ENCODE measurements at places on chromosomes 6 and 20.

DNA sequence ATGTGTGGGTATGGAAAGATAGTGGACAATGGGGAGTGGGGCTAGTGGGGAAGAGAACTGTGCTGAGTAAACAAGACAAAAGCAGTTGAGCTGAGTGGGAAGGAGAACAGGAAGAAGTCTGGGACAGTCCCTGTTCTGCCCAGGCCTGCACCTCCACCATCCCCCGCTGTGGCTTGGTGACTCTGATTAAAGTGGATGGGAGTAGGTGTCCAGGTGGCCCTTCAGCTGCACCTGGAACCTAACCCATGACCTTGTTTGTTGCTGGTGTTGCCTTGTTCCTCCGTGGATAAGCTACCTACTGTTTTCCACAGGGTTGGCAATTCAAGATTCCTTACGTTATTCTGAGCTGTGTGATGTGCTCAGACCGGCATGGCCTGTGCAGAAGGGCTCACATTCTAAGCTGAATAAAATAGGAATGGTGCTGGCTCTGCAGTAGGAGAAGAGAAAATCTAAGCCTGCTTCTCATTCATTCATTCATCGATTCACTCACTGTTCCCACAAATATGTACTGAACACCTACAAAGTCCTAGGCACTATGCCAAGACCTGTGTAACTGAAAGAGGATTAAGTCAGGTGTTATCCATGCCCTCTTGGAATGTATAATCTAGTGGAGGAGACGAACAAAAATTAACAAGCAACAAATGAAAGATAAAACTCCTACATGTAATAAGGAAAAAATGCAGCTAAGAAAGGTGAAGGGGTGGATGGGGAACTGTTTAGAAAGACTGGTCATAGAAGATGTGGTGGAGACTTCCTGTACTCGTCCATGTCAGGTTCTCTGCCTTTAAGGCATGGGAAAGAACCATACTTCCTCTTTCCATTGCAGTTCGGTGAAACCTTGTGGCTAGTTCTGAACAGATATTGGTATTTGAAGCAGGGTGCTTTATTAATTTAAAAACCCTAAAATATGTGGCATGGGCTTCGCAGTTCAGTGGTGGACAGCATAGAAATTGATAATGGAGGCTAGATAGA is 10.1 kb upstream of the CALHM6 start:
- DNase-seq = no peak

DNA sequence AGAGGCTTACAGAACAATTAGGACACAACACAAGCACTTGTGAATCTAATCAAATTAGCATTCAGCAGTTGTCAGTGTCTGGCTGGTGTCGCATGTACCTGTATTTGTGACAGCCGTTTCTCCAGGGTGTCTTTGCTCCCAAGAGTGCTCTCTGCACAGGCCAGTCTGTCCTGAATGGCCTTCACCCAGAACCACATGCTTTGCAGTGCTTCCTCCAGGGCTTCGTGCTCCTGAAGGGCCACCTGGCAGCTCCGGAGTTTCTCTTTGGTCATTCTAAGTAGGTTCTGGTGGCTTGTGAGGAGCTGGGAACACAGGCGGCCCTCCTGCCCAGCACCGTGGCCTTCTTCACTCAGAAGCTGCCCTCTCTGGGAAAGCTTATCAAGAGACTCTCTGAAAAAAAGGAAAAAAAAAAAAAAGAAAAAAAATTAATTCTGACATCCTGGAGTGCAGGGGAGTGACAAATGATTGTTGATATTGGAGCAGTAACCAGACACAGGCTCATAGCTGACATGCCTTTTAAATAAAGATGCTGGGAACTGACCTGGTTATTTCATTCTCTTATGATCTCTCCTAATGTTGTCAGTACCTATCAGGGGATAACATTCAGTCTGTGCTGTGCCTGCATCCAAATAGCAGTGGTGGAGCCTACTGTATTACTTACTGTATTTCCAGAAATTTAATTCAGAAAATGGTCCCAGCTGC is 245.8 kb downstream of the SYNE1 start:
- no peak for DNase-seq

DNA sequence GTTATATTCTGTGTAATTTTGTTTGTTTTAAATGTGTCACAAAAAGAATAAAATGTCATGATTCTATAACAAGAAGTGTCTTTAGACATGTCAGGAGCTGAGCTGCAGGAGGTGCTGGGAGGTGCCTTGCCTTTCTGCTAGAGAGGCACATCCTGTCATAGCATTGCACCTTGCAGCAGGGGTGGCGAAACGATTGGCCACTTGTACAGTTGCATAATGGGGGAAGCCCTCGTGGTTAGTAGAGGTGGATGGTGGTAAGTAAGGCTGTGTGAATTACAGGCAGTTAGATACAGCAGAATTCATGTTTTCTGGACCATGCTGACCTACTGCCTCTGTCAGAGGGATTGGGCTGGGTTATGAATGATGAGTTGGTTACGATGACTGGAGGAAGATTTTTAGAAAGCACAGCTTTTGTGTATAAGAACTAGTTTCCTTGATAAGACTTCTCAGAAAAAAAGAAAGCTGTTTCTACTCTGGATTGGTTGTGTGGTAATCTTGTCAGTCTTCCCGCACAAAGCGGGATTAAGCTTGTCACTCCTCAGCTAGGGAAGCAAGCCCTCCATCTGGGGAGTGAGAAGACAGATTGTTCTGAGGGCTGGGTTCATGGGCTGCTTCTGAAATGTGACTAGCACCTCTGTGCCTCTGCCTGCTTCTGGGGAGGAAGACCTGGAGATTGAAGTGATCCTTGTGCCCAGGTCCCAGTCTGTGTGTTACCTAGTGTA is 74.9 kb downstream of the FOXO3 start:
- DNase-seq = peak; percentile 54

DNA sequence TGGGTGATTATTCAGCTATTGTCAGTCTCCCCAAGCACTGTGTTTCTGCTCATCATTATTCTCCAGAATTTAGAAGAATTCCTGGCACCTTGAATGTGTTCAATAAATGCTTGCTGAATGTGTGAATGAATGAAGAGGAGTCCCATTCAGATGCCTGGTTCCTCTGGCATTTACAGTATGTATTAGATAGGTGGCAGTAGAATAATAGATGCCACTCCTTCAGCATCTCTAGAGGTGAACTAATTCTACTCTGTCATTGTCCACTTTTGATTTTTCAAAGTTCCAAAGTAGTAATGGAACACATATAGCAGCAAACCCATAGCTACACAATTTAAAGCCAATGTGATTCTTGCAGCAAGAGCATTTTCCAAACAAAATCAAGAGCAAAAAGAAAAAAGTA is 118.9 kb upstream of the CEP162 start:
- DNase-seq = no peak

DNA sequence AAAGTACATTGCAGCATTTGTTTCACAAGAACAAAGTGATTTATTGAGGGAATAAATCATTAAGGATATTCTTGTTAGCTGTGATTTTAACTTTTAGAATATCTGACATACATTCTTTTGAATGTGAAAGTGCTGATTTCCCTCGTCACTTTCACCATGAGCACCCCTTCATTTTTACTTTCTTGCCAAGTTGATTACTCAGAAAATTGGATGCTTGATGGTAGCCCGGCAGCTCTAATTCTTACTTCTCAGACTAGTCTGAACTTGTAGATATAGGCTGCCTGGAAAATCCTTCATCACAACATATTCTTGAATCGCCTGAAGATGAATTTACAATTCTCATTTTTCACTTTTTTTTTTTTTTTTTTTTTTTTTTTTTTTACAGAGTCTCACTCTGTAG is 147.1 kb upstream of the SMLR1 start:
- DNase-seq = no peak

DNA sequence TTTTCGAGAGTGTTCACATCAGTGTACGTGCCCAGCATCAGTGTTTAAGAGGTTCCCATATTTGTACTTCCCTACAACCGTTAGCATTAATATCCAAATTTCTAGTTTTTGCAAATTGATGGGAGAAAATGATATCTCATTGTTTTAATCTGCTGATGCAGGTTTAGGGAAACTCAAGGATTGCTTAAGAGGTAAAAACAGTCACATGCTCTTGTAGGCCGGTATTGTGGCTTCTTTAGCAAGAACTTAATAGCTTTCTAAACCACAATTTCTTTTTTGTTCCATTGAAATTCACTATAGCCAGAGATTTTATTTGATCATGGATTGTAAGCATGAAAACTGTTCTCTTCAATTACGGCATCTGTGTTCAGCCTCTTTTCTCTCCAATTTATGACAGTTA is 29.5 kb downstream of the BEND6 start:
- no peak for DNase-seq

DNA sequence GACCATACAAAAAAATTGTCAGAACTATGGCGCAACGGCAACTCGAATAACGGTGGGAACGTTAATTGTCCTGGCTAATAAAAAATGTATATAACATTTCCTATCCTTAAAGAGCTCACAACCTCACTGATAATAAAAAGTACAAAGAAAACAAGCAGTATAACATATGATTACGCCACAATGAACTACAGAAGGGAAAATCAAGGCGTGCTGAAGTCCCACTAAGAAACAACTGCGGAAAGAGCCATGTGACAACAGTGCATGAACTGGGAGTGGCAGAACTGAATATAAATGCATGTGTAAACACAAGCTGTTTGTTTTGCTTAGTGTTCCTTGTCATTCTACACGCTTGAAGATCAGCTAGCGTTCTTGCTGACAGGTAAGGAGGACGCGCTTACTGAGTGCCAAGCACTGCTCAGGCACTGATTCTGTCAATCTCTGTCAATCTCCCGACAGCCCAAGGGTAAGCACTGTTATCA is 466 bp upstream of the PSMB1 start:
- DNase-seq = no peak

DNA sequence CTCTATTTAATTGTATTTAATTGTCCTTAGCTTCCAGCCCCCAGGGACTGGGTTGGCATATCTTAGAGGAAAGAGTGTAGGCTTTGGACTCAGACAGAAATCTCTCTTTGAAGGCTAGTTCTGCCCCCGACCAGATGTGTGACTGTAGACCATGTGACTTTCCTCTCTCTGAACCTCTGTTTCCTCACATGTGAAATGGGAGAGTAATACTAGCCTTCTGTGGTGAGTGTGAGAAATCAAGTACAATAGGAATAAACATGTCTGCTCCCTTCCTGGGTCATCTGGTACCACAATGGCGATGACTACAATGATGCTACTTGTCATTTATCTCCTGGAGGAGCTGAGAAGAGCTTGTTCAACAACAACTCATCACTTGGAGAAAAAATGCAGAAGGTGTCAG is 179.9 kb downstream of the LRFN2 start:
- no peak for DNase-seq

DNA sequence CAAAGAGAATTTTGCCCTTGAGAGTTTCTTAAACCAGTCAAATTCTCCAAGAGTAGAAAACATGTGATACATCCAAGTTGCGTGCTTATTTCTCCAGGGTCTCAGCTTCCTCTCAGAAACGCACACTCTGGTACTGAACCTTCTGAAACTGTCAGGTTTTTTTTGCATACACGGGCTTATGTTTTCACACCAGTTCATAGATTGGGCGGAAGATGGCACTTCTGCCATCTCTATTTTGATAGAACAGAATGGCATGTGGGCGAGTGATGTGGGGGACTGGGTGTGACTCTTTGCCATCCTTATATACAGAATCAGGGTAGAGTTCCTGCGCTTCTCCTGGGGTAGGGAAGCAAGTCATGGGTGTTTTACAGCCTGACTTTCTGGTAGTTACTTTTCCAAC is 56.4 kb downstream of the ADTRP start:
- DNase-seq = peak; percentile 34

DNA sequence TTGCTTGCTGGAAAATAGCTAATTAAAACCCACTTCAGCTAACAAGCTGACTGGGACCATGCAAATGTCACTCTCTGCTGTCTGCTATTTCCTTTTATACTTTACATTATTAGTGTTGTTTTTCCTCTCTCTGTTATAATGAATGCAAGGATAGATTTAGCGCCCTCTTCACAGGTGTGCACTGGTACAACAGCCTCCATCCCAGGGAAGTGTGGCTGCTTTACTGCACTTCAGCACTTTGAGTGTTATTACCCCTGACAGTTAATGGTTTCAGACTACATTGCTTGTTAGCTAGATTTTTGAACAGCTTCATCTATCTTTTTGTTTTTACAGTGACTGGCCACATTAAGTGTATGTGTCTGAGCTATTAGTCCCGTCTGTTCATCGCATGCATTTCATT is 405.7 kb downstream of the RNF144B start:
- no peak for DNase-seq

GRCh38 chr20:52433326-52434040 is 241.9 kb upstream of the ZFP64 start:
- no peak for DNase-seq

All from activated CD4-positive, alpha-beta T cell treated with anti-CD3 and anti-CD28 coated beads, Interleukin-10, Interleukin-2, amounts not matched to agents 100 ng/mL and 50 ng/mL, durations not matched to agents 16 hours and 8 hours (primary cell).